Activated CD4-positive, alpha-beta T cell treated with anti-CD3 and anti-CD28 coated beads, Interleukin-2, amount 10 ng/mL, durations not matched to agents 7 days and 5 days (primary cell): ENCODE measurements at places on chromosomes 1 and 21. TPM values are rescaled to one million over a fixed set of nuclear protein-coding genes. Genes with fewer than 3 reads are reported as not detected.

DNA sequence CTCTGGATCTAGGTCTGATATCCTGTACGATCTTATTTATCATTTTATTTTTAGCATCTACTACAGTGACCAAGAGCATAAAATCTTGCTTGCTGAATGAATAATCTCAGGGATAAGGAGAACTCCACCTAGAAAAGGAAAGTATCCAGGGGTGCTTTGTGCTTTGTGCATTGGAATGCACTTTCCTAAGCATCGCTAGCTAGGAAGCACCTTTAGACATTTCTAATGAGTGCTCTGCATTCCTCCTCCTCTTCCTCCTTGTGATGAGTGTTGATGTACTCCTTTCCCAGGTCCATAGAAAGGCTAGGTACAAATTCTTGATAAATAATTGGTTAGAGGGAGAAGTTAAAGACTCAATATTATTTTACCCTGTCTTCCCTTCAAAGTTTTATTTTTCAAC, 31.4 kb downstream of the TCEANC2 start:
- peaks cover 6% of the 10 kb centered on the region for H3K36me3 ChIP-seq
- no peaks in the 10 kb centered on the region for H3K27me3 ChIP-seq
- peaks cover 6% of the 10 kb centered on the region for H3K4me1 ChIP-seq
- H3K4me3 ChIP-seq, result no peak overlapping the region
- H3K27ac ChIP-seq, result no peak overlapping the region

DNA sequence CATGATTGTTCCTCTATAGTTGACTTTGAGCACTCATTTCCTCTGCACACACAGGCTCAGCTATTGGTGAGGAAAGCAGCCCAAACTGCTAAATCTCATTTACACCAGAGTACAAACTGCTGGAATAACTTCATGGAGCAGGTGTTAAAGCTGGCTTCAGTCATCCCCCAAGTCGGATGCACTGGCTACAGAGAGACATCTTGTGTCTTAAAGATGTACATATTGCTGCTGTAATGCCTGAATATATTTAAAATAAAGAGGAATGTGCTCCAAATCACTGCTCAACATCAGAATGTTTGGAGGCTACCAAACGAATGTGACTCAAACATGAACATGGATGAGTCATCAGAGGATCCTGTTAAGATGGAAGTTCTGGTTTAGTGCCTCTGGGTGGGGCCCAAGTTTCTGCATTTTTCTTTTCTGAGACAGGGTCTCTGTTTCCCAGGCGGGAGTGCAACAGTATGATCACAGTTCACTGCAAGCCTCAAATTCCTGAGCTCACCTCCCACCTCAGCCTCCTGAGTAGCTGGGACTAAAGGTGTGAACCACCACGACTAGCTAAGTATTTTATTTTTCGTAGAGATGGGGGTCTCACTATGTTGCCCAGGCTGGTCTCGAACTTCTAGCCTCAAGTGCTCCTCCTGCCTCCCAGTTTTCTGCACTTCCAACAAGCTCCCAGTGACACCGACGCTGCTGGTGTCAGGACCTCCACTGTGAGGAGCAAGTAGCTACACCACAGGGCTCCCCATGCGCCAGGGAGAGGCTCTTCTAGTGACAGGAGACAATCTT, 79.0 kb upstream of the KRTAP19-8 start:
- no peak overlapping the region for H3K4me3 ChIP-seq
- no peak overlapping the region for H3K27ac ChIP-seq
- H3K36me3 ChIP-seq, result peaks cover 36% of the 10 kb centered on the region
- peaks cover 25% of the 10 kb centered on the region for H3K4me1 ChIP-seq
- no peaks in the 10 kb centered on the region for H3K27me3 ChIP-seq

DNA sequence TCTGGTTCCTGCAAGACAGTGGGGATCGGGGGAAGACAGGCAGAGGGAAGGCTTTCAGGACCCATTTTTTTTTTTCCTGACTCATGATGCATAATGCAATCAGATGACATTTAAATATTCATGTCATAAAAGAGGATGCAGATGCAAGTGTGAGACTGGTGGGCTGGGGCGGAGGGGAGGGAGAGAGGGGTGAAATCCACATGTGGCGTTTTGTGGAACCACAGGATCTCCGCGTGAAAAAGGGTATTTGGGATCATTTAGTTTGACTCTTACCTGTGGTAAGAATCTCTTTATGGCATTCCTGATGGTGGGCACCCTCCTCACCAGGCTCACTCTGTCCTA, 249.3 kb upstream of the CSF3R start:
- H3K27ac ChIP-seq, result no peak overlapping the region
- no peak overlapping the region for H3K4me3 ChIP-seq
- H3K4me1 ChIP-seq, result peaks cover 5% of the 10 kb centered on the region
- DNase-seq, result no peak

- H3K36me3 ChIP-seq, result no peaks in the 10 kb centered on the region
- H3K27ac ChIP-seq, result no peak overlapping the region
- H3K4me1 ChIP-seq, result no peaks in the 10 kb centered on the region
- H3K27me3 ChIP-seq, result no peaks in the 10 kb centered on the region
Observed at GRCh38 chr1:83102630-83103071, 896.3 kb downstream of the TTLL7 start.

GRCh38 chr1:33130297-33130696, 49.3 kb downstream of the AZIN2 start:
- no peaks in the 10 kb centered on the region for H3K27me3 ChIP-seq
- H3K36me3 ChIP-seq, result peaks cover 14% of the 10 kb centered on the region
- H3K27ac ChIP-seq, result no peak overlapping the region
- DNase-seq, result no peak
- H3K4me3 ChIP-seq, result no peak overlapping the region
- H3K4me1 ChIP-seq, result peaks cover 42% of the 10 kb centered on the region

- H3K27ac ChIP-seq, result no peak overlapping the region
- H3K27me3 ChIP-seq, result peaks cover 10% of the 10 kb centered on the region
- no peak overlapping the region for H3K4me3 ChIP-seq
- no peaks in the 10 kb centered on the region for H3K36me3 ChIP-seq
- H3K4me1 ChIP-seq, result peaks cover 6% of the 10 kb centered on the region
- DNase-seq, result no peak
Observed at GRCh38 chr1:92690212-92690906, 94.5 kb downstream of the EVI5 start.

GRCh38 chr1:232538224-232538942, 91.5 kb downstream of the SIPA1L2 start:
- H3K27me3 ChIP-seq, result no peaks in the 10 kb centered on the region
- H3K36me3 ChIP-seq, result no peaks in the 10 kb centered on the region
- no peak overlapping the region for H3K27ac ChIP-seq
- H3K4me1 ChIP-seq, result no peaks in the 10 kb centered on the region
- H3K4me3 ChIP-seq, result no peak overlapping the region

DNA sequence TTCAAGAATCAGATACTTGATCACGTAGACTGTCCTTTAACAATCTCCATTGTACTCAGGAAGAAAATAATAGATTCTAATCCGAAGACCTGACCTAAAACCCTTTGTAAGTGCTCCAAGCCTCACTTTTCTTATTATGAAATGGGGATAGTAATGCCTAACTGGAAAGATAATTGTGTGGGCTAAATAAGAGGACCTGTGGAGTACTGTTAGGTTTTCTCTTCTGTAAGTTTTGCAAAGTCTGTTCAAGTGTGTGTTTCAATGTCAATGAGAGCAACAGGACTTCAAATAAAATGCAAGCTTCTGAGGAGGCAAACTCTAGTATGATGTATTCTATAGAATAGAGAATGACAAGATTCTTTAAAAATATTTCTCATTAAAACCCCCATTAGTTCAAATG, 348.6 kb downstream of the USP25 start:
- H3K27me3 ChIP-seq, result no peaks in the 10 kb centered on the region
- no peak for DNase-seq
- no peak overlapping the region for H3K4me3 ChIP-seq
- no peaks in the 10 kb centered on the region for H3K36me3 ChIP-seq
- no peak overlapping the region for H3K27ac ChIP-seq

DNA sequence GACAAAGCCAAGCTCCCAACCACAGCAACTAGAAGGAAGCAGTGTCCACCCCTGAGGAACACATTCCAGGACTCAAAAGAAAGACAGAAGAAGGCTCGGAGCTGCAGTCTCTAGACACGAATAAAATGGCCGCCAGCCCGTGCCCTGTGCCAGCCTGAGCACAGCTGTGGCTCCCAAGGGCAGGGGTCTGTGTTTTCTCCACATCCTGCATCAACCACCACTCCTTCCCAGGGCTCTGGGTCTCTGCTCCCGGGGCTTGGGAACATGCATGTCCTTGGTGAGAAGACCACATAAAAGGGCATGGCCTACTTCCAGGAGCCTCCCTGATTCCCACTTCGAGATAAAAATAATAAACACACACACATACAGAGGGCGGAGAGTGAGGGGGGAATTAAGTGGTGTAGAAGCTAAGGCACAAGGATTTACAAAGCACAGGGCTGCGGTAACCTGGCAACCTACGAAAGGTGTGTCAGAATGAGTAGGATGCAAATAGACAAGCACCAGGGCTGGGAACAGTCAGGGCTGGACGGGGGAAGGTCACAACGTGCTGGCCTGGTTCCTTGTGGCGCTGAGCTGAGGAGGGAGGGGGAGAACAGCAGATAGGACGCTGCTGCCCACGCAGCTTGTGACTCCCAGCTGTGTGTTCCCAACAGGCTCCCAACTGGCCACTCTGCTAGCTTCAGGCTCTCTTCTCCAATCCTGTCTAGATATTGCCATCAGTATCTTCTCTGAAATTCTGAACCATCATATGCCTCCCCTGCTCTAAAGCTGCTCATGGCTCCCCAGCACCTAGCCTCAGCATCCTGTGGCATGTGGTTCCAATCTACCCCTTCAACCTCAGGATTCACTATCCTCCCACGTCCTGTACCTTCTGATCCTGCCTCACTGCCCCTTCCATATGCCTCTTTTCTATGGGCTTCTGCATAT, 72.5 kb downstream of the CD34 start:
- no peak overlapping the region for H3K4me3 ChIP-seq
- H3K27ac ChIP-seq, result peak overlapping the region; percentile 27
- peaks cover 44% of the 10 kb centered on the region for H3K4me1 ChIP-seq
- no peaks in the 10 kb centered on the region for H3K27me3 ChIP-seq
- H3K36me3 ChIP-seq, result peaks cover 36% of the 10 kb centered on the region

DNA sequence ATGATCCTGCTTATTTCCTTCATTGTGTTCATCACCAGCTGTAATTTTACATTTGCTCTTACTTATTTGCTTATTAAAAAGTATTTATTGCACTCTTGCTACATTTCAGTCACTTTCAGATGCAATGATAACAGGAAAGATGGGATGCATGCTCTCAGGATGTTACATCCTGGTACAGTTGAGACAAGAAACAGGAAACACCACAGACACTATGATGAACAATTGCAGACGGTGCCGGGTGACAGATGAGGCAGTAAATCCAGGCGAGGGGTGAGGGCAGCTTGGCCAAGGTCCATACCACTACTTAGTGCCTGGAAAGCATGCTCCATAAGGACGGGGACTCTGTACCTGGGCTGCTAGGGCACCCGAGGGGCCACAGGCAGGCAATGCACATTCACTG, 156.6 kb upstream of the RAB4A start:
- no peak overlapping the region for H3K4me3 ChIP-seq
- H3K27ac ChIP-seq, result no peak overlapping the region
- no peaks in the 10 kb centered on the region for H3K27me3 ChIP-seq

GRCh38 chr1:54376430-54377039, 29.7 kb downstream of the SSBP3 start:
- peak overlapping the region; percentile 2 for H3K27ac ChIP-seq
- no peak overlapping the region for H3K4me3 ChIP-seq
- H3K36me3 ChIP-seq, result peaks cover 33% of the 10 kb centered on the region
- DNase-seq, result peak; percentile 23

- peaks cover 4% of the 10 kb centered on the region for H3K4me1 ChIP-seq
- no peaks in the 10 kb centered on the region for H3K27me3 ChIP-seq
- H3K4me3 ChIP-seq, result no peak overlapping the region
- no peak for DNase-seq
Observed at GRCh38 chr21:33864150-33864549, 51.5 kb downstream of the ATP5PO start.

- no peaks in the 10 kb centered on the region for H3K4me1 ChIP-seq
- no peak for DNase-seq
- H3K36me3 ChIP-seq, result no peaks in the 10 kb centered on the region
Observed at GRCh38 chr1:159430985-159431384, 1.0 kb upstream of the OR10J4 start.

- H3K27me3 ChIP-seq, result peaks cover 49% of the 10 kb centered on the region
- no peaks in the 10 kb centered on the region for H3K36me3 ChIP-seq
- peaks cover 12% of the 10 kb centered on the region for H3K4me1 ChIP-seq
- no peak for DNase-seq
- H3K27ac ChIP-seq, result no peak overlapping the region
Observed at GRCh38 chr1:31717341-31717740, 13.5 kb upstream of the COL16A1 start.

GRCh38 chr1:178538192-178538916, 25.4 kb downstream of the TEX35 start:
- H3K4me1 ChIP-seq, result peaks cover 3% of the 10 kb centered on the region
- H3K4me3 ChIP-seq, result no peak overlapping the region
- H3K27ac ChIP-seq, result no peak overlapping the region
- DNase-seq, result no peak
- no peaks in the 10 kb centered on the region for H3K36me3 ChIP-seq
- no peaks in the 10 kb centered on the region for H3K27me3 ChIP-seq

DNA sequence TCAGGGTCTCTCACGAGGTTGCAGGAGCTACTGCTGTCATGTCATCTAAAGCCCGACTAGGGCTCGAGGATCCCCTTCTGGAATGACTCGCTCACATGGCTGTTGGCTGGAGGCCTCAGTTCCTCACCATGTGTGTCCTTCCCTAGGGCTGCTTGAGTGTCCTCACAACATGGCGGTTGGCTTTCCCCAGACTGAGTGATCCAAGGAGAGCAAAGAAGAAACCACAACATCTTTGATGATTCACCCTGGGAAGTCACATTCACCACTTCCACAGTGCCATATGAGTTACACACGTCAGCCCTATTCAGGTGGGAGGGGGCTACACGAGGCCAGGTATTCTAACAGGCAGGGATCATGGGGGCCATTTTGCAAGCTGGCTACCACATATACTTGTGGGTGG, 64.9 kb downstream of the FHAD1 start:
- H3K36me3 ChIP-seq, result no peaks in the 10 kb centered on the region
- H3K4me3 ChIP-seq, result no peak overlapping the region
- no peak for DNase-seq
- H3K27ac ChIP-seq, result no peak overlapping the region

GRCh38 chr1:64693406-64693805, 51.5 kb upstream of the RAVER2 start:
- peaks cover 10% of the 10 kb centered on the region for H3K4me1 ChIP-seq
- H3K4me3 ChIP-seq, result no peak overlapping the region
- H3K36me3 ChIP-seq, result no peaks in the 10 kb centered on the region
- no peak for DNase-seq
- no peaks in the 10 kb centered on the region for H3K27me3 ChIP-seq

DNA sequence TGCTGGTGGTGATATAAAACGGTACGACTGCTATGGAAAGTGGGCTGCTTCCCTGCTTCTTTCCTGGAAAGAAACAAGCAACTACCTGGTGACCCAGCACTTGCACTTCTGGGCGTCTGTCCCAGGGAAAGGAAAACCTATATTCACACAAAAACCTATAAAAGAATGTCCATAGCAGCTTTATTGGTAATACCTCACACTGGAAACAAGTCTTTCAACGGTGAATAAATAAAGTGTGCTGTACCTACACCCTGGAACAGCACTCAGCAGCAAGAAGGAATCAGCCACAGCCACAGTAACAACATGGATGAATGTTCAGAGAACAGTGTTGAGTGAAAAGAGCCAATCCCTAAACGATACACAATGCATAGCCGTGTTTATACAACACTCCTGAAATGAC, 19.9 kb downstream of the SLC19A1 start:
- H3K36me3 ChIP-seq, result peaks cover 73% of the 10 kb centered on the region
- peaks cover 21% of the 10 kb centered on the region for H3K4me1 ChIP-seq
- no peak for DNase-seq
- no peak overlapping the region for H3K4me3 ChIP-seq
- no peaks in the 10 kb centered on the region for H3K27me3 ChIP-seq

OR2T11 gene
- not detected for total RNA-seq

SPATC1L gene
- total RNA-seq, result 6.3 TPM

GUCA2A gene
- total RNA-seq, result not detected

LRRC38 gene
- total RNA-seq, result not detected

GJA9 gene
- total RNA-seq, result not detected

SDF4 gene
- total RNA-seq, result 81.7 TPM

SYCP1 gene
- total RNA-seq, result not detected

ANGPTL3 gene
- not detected for total RNA-seq

SPATA1 gene
- 1.7 TPM for total RNA-seq
